ENCODE measurements at places on chromosomes 7 and 10.

DNA sequence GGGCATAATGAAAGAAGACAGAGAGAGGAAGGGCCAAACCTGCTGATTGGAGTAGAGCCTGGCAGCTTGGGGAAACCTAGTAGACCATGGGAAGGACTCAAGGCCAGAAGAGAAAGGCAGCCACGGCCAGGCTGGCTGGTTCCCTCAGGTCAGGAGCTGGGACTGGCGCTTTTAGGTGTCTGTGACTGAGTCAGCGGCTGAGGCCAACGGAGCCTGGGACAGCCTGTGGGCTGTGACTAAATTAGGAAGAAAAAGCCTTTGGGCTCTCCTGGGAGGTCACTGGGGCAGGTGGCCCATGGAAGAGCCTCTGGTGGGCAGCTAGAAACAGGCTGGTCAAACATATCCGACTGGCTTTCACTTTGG, 108.9 kb upstream of the PDCD4 start:
- DNase-seq, result peak; percentile 32

DNA sequence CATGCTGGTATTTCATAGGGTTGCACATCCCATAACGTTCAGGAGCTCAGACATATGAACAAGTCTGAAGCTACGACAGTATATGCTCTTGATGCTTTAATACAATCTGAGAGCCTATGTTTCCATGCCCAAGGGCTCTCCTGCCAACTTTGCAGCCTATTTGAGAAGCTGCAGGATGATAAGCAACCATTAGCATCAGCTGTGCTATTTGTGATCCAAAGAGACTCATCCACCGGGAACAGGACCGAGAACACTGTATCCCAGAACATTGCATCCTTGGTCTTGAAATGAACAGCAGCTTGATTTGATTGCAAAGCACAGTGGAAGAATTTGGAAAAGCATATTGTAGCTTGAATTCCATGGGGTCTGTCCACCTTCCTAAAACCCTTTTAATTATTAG, 156.2 kb upstream of the PTER start:
- no peak for DNase-seq

- DNase-seq, result no peak
These were observed 15.8 kb upstream of the SLK start for GRCh38 chr10:103951183-103951582.

- no peak for DNase-seq
These were observed 36.3 kb downstream of the AKR1B1 start for GRCh38 chr7:134422638-134423037.

DNA sequence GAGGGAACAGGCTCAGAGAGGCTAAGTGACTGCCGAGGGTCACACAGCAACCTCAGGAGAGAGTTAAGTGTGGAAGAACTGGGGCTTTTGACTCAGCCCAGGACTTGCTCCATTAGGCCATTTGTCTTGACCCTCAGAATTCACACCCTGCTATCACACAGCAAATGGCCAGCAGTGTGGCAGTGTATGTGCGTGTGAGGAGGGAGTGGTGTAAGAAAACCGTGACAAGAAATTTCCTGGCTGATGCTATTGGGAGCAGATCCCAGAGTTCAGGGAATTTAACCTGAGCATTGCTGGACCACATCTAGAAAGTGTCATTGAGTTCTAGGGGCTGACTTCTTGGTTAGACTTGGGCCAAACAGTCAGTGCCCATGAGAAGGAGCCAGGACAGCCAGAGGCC, 18.4 kb downstream of the VWA2 start:
- DNase-seq, result no peak

DNA sequence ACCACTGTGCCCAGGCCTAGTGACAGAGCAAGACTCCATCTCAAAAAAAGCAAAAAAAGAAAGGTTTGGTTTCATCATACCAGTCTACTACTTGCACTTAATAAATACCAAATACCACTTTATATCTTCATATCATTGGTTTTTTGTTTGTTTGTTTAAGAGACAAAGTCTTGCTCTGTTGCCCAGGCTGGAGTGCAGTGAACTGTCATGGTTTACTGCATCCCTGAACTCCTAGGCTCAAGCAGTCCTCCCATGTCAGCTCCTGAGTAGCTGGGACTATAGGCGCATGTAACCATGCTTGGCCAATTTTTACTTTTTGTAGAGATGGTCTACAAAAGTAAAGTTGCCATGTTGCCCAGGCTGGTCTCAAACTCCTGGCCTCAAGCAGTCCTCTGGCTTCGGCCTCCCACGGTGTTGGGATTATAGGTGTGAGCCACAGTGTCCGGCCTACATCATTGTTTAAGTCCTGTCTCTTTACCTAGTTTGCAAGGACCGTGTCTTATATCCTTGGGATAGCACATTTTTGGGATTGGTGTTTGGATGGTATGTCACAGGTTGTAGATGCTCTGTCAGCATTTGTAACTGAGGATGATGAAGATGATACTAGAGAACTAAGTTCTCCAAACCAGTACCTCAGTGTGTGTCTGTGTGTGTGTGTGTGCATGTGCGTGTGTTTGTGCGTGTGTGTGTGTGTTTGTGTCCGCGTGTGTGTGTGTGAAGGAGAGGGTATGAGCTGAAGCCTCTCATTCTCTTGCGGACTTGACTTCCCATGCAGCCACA, 9.3 kb downstream of the LMTK2 start:
- no peak for DNase-seq

DNA sequence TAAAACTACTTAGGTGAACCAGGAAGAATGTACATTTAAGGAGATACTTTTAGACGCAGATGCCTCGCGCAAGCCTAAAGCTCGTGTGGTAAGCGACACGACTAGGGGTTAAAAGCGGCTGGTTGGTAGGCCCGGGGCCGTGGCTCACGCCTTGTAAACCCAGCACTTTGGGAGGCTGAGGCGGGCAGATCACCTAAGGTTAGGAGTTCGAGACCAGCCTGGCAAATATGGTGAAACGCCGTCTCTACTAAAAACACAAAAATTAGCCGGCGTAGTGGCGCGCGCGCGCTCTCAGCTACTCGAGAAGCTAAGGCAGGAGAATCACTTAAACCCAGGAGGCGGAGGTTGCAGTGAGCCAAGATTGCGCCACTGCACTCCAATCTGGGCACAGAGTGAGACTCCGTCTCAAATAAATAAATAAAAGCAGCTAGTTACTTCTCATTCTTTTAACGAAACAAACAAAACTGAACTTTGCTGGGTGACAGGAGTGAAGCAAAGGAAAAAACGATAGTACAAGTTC, 879 bp downstream of the NUDT5 start:
- peak; percentile 11 for DNase-seq
